ENCODE measurements at places on chromosomes 11 and 22.
A peak's percentile ranks its signal among the peaks of the same experiment; 100 is the strongest.

GRCh38 chr11:82724026-82724425 is 9.6 kb downstream of the FAM181B start:
- DNase-seq = no peak

DNA sequence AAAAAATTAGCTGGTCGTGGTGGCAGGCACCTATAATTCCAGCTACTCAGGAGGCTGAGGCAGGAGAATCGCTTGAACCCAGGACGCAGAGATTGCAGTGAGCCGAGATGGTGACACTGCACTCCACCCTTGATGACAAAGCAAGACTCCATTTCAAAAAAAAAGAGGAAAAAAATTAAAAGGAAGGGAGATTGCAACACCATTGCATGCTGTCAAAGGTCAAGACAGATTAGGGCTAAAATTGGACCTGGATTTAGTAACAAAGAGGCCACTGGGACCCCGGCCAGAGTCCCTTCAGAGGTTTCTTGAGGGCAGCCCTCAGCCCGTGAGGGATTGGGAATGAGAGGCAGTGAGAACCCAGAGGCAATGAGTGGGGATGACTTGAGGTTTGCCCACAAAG is 8.2 kb upstream of the MAFF start:
- DNase-seq = no peak

GRCh38 chr22:28978158-28978557 is 83.5 kb downstream of the C22orf31 start:
- DNase-seq = no peak

DNA sequence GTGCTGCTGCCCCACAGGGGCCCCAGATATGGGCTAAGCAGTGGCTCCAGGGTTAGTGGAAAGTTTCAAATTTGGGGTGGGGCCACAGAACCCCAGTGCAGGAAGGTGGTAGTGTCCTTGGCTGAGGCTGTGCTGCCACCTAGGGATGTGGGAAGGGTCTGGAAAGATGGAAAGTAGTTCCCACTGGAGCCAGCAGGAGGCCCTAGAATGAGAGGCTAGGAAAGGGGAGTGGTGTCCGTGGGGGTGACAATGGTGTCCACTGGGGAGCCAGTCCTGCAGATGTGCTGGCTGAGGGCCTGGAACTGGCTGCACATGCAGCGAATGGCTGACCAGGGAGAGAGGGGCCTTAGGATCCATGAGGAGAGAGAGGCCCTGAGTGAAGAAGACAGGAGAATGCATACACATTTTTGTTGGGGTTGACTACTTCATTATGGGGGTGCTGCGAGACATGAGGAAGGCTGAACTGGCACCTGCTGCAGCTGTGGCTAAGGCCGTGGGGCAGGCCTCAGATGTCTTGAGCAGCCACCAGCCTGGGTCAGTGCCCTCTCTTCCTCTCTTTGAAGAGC is 21.1 kb downstream of the RFPL3 start:
- DNase-seq = peak; percentile 3

GRCh38 chr22:46561435-46561905 is 24.1 kb upstream of the CELSR1 start:
- no peak for DNase-seq

DNA sequence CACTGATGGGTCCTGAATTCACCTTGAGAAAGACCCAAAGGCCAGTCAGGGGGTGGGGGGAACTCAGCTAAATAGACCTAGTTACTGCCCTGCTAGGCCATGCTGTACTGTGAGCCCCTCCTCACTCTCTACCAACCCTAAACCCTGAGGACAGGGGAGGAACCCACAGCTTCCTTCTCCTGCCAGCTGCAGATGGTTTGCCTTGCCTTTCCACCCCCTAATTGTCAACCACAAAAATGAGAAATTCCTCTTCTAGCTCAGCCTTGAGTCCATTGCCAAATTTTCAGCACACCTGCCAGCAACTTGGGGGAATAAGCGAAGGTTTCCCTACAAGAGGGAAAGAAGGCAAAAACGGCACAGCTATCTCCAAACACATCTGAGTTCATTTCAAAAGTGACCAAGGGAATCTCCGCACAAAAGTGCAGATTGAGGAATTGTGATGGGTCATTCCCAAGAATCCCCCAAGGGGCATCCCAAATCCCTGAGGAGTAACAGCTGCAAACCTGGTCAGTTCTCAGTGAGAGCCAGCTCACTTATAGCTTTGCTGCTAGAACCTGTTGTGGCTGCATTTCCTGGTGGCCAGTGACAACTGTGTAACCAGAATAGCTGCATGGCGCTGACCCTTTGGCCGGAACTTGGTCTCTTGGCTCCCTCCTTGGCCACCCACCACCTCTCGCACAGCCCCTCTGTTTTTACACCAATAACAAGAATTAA is 2.4 kb upstream of the TTC36 start:
- peak; percentile 42 for DNase-seq

- DNase-seq = no peak
Measured at GRCh38 chr11:34623463-34623862, 2.6 kb downstream of the EHF start.

DNA sequence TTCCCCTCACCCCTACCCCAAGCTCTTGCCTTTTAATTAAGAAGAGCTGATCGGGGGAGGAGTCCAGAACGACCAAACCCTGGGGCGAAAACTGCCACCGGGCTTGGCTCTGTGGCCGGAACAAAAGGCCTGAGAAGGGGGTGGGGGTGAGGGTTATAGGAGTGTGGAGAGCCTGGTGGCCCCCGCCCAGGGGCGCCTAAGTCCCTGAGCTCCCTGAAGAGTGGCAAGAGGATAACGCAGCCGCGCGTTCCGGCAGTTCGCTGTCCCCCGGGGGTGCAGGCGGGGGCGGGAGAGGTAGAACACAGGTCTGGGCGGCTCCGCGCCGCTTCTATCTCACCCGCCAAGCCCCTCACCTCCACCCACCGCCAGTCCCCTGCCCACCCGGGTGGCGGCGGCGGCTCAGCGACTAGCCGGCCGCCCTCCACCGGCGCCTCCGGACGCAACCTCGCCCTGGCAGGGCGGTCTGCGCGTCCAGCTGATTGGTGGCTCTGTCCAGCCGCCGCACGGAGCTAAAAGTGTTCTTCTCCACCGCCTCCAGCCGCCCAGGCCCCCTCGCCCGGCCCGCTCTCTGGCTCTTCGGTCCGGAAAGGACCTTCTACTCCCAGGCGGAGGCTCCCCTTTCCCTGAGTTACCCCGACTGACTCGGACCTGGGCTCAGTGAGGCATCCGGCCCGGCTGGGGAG is 18.7 kb upstream of the BDNF start:
- peak; percentile 66 for DNase-seq

DNA sequence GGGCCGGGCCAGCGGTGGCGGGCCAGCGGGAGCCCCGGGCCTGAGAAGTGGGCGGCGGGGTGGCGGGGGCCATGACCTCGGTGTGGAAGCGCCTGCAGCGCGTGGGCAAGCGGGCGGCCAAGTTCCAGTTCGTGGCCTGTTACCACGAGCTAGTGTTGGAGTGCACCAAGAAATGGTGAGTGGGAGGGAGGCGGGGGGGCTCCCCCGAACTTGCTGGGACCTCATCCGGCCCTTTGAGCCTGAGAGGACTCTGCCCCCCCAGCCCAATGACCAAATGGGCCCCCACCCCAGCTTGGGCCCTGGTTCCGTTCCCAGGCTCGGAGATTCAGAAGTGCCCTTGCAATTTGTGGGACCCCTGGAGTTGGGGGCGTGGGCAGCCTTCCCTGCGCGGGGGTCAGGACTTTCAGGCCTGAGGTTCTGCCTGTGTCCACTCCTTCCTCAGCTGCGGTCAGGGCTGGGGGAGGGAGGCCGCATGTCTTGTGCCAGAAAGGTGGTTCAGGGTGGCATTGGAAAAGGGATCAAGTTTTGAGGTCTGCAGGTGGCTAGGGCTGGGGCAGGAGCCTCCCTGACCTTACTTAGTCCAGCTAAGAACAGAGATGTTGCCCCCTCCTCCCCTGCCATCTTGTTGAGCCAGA is 496 bp downstream of the EHBP1L1 start:
- DNase-seq = no peak

GRCh38 chr22:49289822-49290679 is 537.6 kb downstream of the BRD1 start:
- no peak for DNase-seq

DNA sequence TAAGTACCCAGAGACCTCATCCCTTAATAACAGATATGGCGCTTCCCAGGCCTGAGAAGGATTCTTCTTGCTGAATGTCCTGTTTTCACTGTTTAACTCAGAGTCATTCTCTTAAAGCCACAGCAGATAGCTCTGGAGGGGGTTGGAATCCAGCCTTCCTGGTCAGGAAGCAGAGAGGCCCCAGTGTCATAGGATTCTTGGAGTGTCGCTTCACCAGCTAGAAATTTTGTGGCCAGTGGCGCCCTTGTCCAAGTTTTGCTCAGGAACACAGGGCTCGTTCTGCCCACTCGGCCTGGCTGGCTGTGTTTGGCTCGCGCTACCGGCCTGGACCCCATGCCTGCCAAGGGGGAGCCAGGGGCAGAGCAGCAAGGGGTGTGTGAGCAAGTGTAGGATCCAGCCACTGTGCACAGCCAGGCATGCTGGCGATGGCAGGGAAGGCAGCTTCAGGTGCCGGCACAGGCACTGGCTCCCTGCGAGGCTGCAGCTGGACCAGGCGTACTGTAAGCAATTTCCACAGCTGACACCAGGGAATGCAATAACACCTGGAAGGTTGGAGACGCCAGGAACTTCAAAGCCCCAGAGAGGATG is 214.8 kb upstream of the SESN3 start:
- DNase-seq = peak; percentile 25

All from AG10803 (cell line).